ENCODE measurements at places on chromosomes 3 and 15.

GRCh38 chr15:89132611-89133507 lies 44.6 kb downstream of the ABHD2 start:
- DNase-seq: no peak

- DNase-seq: no peak
These were observed at the start of gene WNT7A for GRCh38 chr3:13879946-13880810. TSS of gene WNT7A (minus strand) at chr3:13880071. CDS start at chr3:13879816, 255 bp downstream.

DNA sequence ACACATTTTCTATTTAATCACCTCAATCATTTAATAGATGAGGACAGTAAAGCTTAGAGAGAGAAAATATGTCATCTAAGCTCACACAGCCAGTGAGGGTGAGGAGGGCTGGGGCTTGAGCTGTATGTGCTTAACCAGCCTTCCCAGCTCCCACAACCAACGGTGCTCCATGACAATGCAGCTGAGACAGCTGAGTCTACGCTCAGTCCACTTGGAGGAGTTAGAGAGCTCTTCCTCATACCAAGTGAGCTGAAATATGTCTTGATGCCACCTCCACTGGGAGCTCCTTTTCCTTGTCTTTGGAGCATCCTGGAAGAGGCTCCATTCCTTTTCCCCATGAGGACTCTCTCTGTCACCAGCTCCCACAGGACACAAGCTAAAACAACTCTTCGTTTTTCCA lies 9.3 kb downstream of the HOMER2 start:
- DNase-seq: no peak

GRCh38 chr3:172018364-172018763 lies 21.0 kb upstream of the FNDC3B start:
- DNase-seq: no peak

GRCh38 chr3:26525013-26525412 lies 97.6 kb upstream of the LRRC3B start:
- DNase-seq: no peak

All from fibroblast of skin of back (primary cell).